ENCODE measurements at places on chromosomes 6 and 20.

DNA sequence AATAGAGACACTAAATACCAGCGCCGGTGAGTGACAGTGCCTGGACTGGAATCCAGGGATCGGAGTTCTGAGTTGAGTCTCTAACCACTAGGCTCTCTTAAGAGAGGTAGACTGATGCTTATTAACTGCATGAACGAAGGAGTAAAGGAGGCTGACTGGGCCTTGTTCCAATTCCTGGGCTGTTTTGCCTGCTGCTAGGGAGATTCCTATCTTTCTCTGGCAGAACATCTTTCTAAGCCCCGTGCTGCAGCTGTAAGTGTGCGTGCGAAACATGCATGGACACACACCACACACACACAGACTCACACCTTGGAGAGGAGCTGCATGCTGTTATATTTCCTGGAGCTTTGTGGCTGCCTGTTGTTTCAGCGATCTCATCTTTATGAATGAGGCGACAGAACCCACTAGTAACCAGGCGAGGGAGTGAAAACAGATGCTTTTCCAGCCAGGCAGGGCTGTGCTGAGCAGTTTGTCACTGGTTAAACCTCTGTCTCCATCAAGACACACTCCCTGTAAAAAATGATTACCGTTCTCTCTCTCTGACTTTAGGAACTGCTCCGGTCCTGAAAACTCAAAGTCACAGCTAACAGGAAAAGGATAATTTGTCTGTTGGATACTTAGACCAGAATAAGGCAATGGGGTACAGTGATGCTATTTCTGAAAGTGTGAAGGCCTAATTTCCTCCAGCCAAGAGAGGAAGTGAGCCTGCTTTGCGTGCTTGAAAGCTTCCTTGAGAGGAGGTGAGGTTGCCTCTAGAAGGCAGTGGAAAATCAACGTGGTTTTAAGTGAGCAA lies 157.4 kb upstream of the ZNF217 start:
- DNase-seq: no peak

DNA sequence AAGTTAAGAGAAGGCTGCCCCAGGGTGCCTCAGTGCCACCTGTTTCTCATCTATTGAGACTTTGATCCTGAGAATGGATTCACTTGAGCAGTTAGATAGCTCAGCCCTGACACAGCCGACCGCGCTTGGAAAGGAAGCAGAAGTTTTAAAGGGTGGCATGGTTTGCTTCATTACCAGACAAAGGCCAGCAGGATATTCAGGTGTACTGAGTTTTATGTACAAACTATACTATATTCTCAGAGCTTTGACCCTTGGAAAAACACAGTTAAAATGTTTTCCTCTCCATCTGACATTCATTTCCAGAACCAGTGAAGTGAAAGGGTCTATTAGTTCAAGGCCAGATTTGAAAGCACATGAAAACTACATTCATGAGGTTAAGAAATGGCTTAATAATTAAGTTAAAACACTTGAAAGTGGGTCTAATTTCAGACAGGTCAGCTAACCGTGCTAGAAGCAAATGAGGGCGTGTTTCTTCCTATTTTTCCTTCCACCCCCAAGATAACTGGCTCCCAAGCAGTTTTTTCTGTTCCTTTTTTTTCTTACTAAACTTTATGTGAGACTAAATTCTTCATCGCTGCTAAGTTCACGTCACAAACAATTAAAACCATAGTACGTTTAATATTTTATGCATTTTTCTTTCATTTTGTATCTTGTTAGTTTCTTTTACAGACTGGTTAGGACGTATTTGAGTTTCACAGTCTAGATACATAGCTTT lies 385.3 kb upstream of the SOX4 start:
- DNase-seq: no peak

- DNase-seq: no peak
Observed at GRCh38 chr6:156828280-156828703, 51.1 kb downstream of the ARID1B start.

GRCh38 chr20:6074145-6074561 lies 20.3 kb upstream of the LRRN4 start:
- no peak for DNase-seq

DNA sequence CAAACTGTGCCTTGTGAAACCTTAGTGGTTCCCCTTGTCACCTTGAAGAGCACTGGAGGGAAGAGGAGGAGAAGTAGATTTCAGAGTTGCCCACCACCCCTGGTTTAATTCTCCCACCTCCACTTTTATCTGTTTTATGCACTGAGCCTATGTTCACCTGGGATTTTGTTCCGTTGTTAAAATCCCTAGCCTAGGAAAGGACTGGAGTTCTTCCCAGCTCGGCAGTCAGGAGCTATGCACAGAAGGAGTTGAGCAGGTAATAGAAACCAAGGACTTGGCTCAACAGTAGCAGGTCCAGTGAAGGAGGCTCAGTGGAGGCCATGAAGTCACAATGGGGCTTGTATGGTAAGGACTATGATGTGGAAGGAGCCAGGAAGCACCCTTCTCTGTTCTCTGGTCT lies 290.3 kb upstream of the PRND start:
- no peak for DNase-seq

Measured in NCI-H1417 treated with DMSO at 0.1 percent for 48 hours (cell line).